EH (cell line): ENCODE measurements at places on chromosomes 12 and 14.

DNA sequence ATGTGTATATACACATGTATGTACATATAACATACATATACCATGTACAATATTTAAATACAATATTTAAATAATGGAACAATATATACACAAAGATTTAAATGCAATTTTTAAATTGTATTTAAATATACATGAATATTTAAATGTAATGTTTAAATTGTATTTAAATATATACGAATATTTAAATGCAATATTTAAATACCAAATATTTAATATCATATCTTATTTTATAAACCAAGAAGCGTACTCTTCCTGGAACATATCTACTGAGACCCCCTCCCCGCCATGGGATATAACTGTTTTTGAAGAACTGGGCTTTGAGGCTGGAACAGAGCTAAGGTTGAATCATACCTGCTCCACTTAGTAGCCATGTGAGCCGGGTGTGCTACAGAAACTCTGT lies 29.8 kb upstream of the RIMBP2 start:
- no peak for DNase-seq

GRCh38 chr12:27424631-27425230 lies 21.8 kb upstream of the SMCO2 start:
- peak; percentile 70 for DNase-seq

- peak; percentile 66 for DNase-seq
Observed at GRCh38 chr12:2682296-2683251, 112.2 kb upstream of the FKBP4 start.

- no peak for DNase-seq
Observed at GRCh38 chr12:97685360-97685759, 222.8 kb downstream of the RMST start.

GRCh38 chr14:42322531-42323284 lies 716.0 kb downstream of the LRFN5 start:
- no peak for DNase-seq

- DNase-seq, result no peak
Observed at GRCh38 chr14:66233591-66233990, 252.6 kb upstream of the CCDC196 start.

DNA sequence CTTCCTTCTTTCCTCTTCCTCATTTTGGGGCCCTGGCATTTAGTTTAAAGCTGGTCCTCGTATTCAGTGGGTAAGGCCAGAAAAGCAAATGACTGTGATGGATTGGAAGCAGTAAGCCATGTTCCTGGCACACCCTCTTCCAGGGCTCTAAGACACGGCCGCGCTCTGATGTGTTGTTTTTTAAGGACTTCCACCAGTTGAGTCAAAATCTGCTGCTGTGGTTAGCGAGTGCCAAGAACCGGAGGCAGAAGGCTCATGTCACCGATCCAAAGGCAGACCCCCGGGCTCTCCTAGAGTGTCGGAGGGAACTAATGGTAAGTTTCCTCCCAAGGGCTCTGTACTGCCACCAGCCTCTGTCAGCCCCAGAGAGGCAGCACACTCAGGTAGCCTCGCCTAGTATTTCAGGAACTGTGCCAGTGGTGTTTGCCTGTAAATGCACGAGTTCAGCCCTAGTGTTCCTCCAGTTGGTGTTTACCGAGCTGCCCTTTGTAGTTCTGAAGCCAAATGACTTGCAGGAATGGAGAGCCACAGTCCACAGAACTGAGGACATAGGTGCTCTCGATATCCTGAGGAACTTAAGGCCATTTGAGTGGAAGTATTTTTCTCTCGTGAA lies 72.7 kb downstream of the ESR2 start:
- no peak for DNase-seq

DNA sequence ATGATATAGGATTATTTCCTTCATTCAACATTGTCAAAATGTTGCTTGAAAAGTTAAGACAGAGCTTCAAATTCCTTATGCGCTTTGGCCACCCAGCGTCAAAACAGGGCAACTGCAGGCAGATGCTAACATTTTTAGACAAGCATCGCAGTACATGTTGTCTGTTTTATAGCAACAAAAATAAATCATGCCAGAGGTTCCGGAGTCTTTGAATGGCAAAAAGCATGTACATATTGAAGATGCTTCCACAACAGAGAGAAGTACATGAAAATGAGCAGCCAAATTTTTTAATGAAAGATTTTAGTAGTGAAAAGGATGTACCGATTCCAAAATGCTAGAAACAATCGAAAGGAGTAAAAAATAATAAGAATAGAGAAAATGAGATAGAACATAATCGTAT lies 49.8 kb upstream of the USP15 start:
- DNase-seq, result peak; percentile 47

DNA sequence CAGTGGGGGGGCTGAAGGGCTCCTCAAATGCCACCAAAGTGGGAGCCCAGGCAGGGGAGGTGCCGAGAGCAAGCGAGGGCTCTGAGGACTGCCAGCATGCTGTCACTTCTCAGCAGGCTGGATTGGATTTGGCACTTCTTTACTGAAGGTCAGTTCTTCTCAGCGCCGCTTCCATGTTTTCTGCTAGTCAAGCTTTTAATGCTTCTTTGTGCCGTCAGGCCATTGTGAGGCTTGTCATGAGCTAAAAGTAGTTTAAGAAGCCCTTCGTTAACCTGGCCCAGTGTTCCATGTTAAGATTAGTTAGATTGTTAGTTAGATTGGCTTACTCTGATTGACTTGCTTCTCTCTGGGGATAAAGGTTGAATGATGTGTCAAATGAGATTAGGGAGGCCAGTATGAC lies 13.4 kb downstream of the GABARAPL1 start:
- no peak for DNase-seq

GRCh38 chr14:103103461-103104388 lies 9.2 kb downstream of the EXOC3L4 start:
- DNase-seq, result peak; percentile 63

- DNase-seq, result peak; percentile 54
Observed at GRCh38 chr12:65699251-65699650, 125.0 kb upstream of the HMGA2 start.

DNA sequence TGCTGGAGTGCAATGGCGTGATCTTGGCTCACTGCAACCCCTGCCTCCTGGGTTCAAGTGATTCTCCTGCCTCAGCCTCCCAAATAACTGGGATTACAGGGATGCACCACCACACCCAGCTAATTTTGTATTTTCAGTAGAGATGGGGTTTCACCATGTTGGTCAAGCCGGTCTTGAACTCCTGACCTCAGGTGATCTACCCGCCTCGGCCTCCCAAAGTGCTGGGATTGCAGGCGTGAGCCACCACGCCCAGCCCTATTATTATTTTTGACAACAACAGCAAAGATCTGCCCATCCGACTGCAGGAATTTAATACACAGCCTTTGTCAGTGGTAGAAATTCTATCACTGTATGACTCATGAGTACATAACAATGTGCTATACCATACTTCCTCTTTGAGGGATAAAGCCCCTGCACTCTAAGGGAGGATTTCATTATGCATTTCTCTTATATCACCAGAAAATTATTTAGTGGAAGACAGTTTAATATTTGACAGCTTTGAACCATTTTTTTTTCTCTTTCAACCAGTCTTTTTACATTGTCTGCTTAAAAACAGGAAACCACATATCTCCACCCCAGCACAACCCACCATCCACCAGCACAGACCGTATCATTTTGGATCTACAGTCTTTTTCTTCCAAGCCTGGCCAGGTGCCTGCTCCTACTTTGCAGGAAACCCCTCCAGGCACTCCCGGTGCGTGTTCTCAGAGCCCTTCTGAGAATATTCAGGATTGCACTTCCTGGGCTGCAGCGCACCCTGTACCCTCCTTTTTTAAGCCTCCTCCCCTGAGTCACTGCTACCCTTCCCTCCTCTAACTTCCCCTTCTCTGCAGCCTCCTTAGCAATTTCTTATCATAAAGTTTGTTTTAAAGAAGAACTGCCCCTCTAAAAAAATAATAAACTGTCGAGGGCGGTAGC lies 594 bp downstream of the ARHGDIB start:
- DNase-seq, result peak; percentile 54

- no peak for DNase-seq
Observed at GRCh38 chr12:38811814-38812356, 93.5 kb downstream of the CPNE8 start.

DNA sequence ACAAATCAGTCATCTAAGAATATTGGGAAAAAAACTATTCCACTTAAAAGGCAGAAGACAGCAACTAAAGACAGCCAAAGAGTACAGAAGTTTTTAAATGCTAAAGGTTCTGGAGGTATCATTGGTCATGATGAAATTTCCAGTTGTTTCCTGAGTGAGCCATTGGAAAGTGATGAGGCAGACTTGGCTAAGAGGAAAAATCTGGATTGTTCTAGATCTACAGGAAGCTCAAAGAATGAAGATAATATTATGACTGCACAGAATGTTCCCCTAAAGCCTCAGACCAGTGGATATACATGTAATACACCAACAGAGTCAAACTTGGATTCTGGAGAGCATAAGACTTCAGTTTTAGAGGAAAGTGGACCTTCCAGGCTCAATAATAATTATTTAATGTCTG lies 22.8 kb downstream of the GALNT4 start:
- no peak for DNase-seq

GRCh38 chr14:76051717-76052465 lies 66.3 kb downstream of the IFT43 start:
- DNase-seq, result no peak

GRCh38 chr12:99390707-99391106 lies 256.8 kb upstream of the GARIN6 start:
- DNase-seq, result no peak

GRCh38 chr12:92145731-92146496 lies at the start of gene BTG1:
BTG1 (minus strand) TSS chr12:92145846; CDS start chr12:92145535, 311 bp downstream.
- DNase-seq, result peak; percentile 100

- no peak for DNase-seq
Observed at GRCh38 chr14:75927564-75928087, 54.2 kb downstream of the TGFB3 start.

- DNase-seq, result no peak
Observed at GRCh38 chr12:75129275-75129674, 80.4 kb downstream of the KCNC2 start.

DNA sequence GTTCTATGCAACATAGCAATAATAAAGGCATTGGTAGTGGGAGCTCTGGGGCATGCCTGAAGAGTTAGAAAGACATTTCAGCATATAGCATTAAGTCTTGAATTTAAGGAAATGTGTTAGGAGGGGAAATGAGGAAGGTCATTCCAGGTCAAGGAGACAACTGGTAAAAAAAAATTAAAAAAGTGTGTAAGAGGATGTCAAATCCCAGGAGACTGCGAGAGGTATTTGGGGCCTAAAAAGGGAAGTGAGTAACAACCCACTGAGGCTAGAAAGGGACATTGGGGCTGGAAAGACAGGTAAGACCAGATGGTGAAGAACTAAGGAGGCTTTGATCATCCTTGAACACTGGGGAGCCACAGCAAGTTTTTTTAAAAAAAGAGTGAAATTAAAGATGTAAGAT lies 152.9 kb downstream of the SLC25A21 start:
- no peak for DNase-seq

DNA sequence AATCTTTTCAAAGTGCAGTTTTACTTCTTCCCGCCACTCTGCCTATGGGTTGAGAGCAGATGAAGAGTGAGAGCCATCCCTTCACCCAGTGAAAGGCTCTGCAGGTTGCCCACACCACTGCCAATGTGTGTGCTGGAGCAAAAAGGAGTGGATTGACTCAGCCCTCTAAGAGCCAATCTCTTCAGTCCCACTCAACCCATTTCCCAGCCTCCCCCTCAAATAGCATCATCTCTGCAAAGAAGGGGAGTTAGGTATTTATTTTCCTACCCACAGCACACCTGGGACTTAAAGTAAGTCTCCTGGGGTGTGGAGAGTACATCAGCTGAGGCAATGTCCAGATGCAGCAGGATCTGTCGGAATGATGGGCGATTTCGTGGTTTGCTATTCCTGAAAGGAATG lies 15.3 kb downstream of the MAP3K12 start:
- DNase-seq, result no peak

DNA sequence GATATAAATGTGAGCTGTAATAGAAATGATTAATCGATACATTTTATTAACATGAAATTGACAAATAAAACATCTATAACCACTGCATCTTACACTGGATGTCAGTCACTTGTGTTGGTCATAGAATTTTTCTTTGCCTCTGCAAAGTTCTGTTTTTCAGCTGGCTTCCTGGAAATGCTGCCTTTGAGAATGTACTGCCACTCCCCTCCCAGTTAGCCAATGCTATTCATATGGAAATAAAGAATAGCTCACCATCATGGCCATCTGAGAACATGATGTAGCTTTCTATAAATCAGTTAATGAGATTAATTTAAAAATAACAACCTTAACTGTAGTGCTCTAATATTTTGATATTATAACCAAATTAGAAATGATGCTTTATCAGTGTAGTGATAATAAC lies 41.1 kb downstream of the SLCO1B1 start:
- no peak for DNase-seq

GRCh38 chr14:34035177-34035933 lies 84.5 kb upstream of the EGLN3 start:
- DNase-seq, result no peak

- DNase-seq, result peak; percentile 52
Observed at GRCh38 chr14:52694761-52695480, 437 bp downstream of the ERO1A start.

DNA sequence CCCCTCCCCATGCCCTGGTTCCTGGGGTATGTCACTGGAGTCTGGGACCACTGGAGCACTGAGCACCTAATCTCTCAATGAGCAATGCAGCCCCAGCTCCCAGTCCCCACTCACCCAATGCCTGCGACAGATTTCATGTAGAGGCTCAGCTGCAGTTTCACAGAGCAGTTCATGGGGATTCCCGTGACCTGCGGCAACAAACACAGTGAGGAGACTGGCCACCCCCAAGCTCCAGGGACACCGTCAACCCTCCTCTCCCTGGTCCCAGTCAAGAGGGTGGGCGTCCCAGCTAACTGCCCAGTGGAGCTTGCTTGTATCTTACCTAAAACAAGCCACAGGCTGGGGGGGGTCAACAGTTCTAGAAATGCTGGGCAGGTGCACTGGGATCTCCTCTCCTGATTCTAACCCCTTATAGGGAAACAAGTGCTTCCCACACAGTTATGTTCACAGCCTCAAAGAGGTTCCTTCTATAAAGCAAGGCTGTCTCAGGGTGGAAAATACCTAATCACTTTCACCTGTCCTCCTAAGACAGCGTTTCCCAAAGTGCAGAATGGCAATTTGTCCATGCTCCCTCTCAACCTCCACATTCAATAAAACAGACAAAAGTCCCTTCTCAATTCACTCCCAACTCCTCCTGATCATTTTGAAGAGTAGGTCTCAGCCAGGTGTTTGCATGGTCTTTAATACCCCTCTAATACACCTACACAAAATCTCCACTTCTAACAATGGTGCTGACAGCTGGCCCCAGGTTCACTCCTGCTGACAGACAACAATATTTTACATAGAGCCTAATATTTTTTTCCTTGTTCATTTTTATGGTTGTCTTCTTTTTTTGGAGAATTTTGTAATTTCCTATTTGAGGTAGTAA lies 68.3 kb downstream of the SCARB1 start:
- no peak for DNase-seq
